Activated T-helper 1 cell treated with Interleukin-2 at 50 U/mL for 16 hours (primary cell): ENCODE measurements at places on chromosomes 16 and 17.
A peak's percentile ranks its signal among the peaks of the same experiment; 100 is the strongest.

- DNase-seq = no peak
These were observed 6.9 kb downstream of the DEXI start for GRCh38 chr16:10935226-10935915.

- DNase-seq = no peak
These were observed 16.1 kb upstream of the KRTAP17-1 start for GRCh38 chr17:41331606-41332005.

DNA sequence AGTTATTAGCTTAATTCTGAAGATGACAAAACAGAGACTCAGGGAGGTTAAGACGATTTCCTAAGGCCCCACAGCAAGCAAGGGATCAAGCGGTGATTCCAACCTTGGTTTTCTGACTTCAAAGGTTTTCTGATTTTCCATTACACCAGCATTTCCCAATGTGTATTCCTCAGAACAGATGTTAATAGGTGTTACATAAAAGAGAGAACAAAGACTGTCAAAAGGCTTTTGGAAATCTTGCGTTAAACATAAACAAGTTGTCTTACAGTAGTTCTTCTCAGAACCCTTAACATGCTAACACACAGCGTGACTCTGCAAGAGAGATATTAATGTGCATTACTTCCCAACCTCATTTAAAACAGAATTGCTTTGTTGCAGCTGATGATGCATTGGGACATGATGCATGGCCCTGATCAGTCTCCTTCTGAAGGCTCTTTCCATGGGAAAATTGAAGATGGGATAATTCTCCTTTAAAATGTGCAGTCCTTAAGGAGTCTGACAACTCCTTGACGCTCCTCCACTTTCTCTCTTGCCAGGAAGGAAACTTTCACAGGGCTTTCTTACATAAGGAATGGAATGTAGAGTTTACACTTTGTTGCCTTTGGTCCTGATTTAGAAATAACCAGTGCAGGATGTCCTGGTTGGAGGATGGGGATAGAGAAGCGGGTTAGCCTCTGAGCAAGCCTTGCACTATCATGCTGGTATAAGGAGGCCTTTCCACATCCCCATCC is 21.5 kb upstream of the MMD start:
- DNase-seq = no peak

DNA sequence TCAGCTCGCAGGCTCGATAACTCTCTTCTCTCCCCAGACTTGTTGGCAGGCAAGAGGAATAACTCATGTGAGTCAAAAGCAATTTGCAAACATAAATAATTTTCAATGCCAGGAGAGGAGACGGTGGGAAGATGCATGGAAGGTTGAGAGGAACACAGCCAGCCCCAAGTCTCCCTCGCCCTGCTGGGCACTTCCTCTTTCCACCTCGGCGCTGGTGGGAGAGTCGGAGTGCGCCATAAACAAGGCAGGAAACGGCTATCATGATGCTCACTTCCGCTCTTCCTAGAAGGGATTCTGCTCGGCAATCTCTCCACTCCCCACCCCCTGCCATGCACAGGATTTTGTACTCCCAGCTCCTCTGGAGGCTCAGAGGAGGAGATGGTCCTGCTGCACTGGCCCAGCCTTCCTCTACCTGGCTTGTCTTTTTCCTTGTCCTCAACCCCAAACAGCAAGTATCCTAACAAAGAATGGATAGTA is 13.0 kb downstream of the CBX4 start:
- no peak for DNase-seq

- DNase-seq = peak; percentile 43
These were observed 1.1 kb upstream of the ZNF747 start for GRCh38 chr16:30535777-30536190.

DNA sequence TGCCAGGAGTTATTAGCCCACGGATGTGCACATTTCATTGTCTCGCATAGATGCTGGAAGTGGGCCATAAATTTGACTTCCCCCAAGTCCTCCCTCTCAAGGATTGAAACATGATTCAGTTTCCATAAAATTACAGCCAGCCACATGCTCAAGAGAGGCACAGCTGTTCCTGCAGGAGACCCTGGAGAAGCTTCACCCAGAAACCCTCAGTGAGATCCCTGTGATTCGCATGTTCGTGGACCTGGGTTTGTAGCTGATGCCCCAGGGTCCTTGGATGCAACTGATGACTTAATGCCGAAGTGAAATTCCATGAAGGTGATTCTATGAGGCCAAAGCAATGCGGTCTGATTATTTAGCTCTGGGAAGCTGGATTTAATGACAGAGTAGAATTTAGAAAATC is 24.7 kb upstream of the AQP8 start:
- DNase-seq = no peak

GRCh38 chr16:66135421-66135831 is 231.1 kb upstream of the CDH5 start:
- DNase-seq = no peak

GRCh38 chr16:74605332-74605731 is 1.6 kb downstream of the GLG1 start:
- no peak for DNase-seq

DNA sequence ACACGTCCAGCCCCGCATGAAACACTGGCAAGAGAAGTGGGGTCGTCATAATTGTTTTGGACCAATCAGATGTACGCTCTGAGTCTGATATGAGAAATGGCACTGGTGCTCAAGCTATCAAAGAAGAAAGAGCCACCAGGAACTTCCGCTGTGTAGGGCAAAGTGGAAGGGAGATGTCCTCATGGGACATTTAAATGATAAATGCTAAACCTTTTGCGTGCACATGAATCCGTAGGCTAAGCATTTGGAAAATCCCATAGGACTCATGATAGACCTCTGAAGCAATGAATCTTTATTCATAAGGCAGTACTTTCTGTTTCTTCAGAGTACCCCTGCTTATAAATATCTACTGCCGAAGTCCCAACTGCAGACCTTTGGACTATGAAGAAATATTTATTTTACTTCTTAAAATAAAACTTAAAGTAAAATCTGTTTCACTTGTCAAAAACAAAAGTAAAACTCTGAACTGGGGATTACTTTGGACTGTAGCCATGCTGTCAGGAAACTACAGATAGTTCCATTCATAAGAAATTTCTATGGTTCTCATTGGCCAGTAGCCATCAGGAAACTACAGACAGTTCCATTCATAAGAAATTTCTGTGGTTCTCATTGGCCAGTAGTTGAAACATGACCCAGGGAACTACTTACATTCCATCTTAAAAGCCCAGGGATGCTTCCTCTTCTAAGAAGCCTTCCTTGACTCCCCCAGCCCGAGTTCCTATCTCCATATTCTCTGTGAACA is 335.1 kb downstream of the HS3ST4 start:
- DNase-seq = no peak

GRCh38 chr16:840561-841454 is 40.3 kb upstream of the GNG13 start:
- no peak for DNase-seq

DNA sequence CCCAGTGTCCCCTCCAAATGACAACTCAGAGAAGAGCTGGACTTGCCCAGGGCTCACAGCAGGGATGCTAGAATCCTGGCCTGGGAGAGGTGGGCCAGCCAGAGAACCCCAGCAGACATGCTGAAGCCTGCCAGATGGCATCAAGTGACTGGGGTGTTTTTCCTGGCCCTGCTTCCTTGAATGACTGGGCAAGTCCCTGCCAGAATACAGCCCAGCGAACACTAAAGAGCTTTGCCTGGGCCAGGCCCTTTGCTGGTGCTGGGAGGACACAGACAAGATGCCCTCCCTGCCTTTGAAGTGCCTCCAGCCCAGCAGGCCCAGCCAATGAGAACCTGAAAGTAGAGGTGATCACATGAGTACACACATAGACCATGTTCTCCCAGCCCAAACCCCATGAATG is 11.5 kb downstream of the ZNF319 start:
- DNase-seq = no peak

- no peak for DNase-seq
These were observed 2.9 kb upstream of the EPX start for GRCh38 chr17:58189436-58190146.

GRCh38 chr16:66523861-66524354 is 26.0 kb downstream of the TK2 start:
- DNase-seq = no peak

DNA sequence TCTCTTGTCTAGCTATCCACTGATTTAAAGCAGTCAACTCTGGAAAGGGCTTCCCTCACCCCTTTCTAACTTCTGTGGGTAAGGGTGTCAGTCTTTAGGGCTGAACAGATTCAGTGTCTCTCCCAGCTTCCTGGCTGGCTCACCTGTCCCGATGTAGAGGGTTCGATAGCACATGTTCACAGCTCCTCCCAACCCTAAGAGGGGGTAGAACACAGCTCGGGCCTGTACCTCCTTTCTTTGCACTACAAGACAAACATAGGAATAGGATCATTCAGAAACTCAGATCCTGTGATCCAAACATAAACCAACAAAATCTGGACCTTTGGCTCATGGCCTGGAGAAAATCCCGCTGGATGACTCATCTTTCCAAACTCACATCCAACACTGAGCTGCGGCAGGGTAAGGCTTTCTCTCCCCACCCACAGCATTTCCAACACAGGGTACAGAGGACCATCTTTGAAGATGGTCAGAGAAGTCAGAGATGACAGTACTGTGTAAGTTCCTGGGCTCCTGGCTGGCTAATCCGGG is 5.8 kb upstream of the DHRS13 start:
- no peak for DNase-seq

- no peak for DNase-seq
These were observed 18.3 kb downstream of the ITGA3 start for GRCh38 chr17:50074227-50074626.

GRCh38 chr17:16918443-16918842 is 53.5 kb downstream of the TNFRSF13B start:
- no peak for DNase-seq

DNA sequence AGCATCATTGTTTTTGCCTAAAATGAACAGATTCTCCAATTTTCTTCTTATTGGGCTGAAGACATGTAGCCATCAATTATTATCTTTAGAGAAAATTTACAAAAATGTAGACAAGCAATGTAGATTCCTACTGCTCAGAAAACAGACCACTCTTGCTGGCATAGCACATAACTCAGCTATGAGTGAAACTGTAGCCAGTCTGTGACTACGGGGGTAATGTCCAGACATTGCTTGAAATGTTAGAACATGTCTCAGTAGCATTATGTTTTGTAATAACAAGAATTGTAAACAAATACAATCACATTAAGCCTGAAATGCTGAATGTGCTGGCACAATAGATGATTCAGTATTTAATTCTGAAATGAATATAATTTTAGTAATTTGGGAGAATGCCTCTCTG is 265.7 kb upstream of the KCNJ16 start:
- DNase-seq = no peak

GRCh38 chr17:76909971-76910760 is 42.0 kb downstream of the MGAT5B start:
- no peak for DNase-seq

DNA sequence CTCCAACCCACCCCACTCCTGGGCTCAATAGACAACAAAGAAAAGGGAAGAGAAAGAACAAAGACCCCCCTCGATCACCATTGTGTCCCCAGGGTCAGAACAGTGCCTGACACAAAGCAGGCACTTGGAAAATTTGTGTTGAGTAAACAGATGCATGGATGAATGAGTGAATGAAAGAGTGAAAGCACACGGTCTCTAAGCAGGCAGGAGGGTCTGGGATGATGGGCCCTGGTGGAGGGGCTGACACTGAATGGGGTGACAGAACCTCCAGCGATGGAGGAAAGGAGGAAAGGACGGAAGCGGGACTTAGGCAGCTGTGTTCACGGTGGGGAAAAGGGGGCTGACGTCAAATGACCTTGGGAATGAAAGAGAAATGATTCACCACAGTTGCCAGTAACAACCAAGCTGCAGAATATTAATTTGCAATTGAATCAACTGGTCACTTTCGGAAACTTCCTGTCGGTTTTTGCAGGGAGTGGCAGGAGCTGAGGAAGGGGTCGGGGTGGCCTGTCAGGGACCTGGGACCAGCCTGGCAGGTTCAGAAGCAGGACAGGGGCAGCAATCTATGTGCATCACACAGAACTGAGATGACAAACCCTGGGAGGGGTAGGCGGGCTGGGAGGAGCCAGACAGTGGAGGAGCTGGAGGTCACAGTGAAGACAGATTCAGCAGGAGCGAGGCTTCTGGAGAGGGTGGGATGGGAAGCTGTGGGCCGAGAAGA is 6.7 kb upstream of the GAST start:
- no peak for DNase-seq

DNA sequence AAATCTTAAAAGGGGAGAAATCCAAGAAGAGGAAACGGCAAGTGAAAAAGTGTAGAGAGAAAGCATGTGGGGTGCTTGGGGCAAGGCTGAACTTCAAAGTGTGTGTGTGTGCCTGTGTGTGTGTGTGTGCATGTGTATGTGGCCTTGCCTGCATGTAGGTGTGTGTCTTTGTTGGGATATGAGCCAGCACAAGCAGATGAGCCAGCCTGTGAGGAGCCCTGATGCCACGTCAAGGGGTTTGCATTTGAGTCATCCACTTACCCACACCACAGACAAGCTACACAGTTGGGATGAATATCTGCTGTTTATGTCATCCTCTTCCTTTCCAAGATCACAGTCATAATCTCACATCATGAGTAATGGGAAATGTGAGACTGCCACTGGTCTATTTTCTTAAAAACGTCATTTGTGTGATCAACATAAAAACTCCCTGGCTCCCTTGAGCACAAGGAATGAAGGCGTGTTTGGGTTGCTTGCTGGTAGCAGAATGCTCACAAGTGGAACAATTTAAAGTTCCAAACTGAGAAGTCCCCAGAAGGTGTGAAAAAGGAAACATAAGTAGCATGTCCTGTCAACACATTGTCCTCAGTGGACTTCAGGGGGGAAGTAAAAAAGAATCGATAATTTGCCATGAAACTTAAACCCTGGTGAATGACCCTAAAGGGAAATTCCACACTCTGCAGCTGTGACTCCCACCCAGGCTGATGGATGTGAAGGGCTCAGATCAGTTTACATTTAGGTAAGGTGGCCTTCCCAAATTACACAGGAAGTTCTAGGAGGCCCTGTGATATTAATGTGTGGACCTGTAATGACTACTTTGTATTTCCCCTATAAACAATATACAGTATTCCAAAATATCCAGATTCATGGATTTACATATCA is 14.7 kb downstream of the KCTD19 start:
- DNase-seq = no peak

GRCh38 chr16:73176577-73177013 is 128.7 kb upstream of the ZFHX3 start:
- no peak for DNase-seq

GRCh38 chr17:1315409-1315808 is 35.9 kb downstream of the TRARG1 start:
- DNase-seq = no peak

DNA sequence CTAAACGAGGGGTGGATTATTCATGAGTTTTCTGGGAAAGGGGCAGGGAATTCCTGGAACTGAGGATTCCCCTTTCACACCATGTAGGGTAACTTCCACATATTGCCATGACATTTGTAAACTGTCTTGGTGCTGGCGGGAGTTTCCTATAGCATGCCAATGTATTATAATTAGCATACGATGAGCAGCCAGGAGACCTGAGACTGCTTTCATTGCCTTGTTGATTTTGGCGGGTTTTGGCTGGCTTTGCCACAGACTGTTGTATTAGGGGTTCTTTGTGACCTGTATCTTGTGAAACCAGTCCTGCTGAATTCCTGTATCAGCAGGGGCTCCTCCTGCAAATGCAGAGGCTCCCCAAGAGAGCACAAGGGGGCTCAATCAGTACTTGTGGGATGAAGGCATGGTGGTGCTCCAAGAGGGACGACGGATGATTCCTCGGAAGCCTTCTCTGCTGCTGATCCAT is 104.4 kb upstream of the CACNG5 start:
- DNase-seq = no peak

- DNase-seq = no peak
These were observed 5.7 kb upstream of the TVP23A start for GRCh38 chr16:10824111-10824893.
